Suppressor macrophage (primary cell): ENCODE measurements at places on chromosomes 12 and 14.

DNA sequence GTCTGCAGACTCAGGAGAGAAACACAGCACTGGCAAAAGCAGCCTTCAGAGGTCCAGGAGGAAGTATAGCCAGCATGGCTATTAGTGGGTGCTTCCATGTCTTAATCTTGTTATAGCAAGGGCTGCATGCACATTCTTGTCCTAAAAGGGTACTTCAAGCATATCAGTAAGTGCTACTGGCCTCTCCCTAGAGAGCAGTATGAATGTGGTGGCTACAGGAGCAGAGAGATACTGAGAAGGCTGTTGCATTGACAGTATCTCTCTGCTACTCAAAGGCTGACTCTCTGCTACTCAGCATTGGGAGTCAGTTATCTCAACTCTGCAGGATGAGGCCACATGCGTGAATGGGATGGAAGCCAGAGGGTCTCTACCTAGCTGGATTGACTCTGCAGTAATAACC is 2.0 kb downstream of the GARIN6 start:
- DNase-seq: no peak

DNA sequence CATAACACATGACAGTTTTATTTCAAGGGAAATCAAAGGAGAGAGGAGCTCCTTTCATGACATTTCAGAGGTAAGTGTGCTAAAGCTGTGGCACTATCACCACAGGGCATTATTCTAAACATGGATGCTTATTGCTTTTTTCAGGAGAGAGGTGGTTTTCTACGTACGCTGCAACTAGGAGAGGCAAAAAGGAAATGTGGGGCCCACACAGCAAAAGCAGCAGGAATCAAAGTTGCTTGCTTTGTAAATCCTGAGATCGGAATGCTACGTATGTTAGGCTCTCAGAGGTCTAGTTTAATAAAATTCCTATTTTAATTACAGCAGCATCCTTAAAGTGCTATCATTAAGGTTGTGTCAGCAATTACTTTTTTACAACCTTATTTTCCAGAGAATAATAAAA is 55.0 kb upstream of the GRIP1 start:
- no peak for DNase-seq

GRCh38 chr14:83255727-83256090 is 1722.1 kb upstream of the SEL1L start:
- no peak for DNase-seq

GRCh38 chr12:18955594-18955993 is 173.9 kb upstream of the PLEKHA5 start:
- DNase-seq: no peak

- no peak for DNase-seq
Observed at GRCh38 chr12:64063121-64063520, 159.0 kb downstream of the KICS2 start.

GRCh38 chr12:17982556-17982955 is 107.4 kb downstream of the RERGL start:
- no peak for DNase-seq

DNA sequence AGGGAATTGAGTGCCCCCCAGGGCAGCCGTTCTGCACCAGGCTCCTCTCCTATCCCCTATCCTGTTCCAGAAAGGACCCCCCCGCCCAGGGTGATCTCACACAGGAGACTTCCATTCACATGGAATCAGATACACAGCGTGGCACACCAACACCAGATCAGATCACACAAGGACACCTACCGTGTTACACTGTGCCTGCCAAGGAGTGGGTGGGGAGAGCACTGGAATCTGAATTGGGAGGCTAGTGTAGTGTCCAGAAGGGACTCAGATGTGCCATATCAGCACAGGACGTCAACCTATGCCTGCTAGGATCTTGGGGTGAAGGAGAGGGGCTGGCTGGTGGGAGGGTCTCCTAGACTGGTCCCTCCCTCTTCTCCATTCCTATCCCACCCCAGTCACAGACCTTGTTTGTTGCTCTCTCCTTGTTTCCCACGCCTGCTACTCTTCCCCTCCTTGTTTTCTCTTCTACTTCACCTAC is 2.3 kb downstream of the PTMS start:
- DNase-seq: no peak

GRCh38 chr12:93552427-93552826 is 20.0 kb upstream of the SOCS2 start:
- DNase-seq: no peak

DNA sequence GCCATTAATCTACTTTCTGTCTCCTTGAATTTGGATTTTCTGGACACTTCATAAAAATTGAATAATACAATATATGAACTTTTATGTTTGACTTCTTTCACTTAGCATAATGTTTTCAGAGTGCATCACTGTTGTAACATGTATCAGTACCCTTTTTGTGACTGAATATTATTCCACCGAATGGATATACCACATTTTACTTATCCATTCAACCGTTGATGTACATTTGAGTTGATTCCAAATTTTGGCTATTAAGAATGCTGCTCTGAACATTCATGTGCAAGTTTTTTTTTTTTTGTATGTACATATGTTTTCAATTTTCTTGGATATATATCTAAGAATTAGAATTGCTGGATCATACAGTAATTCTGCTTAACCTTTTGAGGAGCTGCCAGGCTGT is 43.2 kb downstream of the CPSF2 start:
- no peak for DNase-seq

DNA sequence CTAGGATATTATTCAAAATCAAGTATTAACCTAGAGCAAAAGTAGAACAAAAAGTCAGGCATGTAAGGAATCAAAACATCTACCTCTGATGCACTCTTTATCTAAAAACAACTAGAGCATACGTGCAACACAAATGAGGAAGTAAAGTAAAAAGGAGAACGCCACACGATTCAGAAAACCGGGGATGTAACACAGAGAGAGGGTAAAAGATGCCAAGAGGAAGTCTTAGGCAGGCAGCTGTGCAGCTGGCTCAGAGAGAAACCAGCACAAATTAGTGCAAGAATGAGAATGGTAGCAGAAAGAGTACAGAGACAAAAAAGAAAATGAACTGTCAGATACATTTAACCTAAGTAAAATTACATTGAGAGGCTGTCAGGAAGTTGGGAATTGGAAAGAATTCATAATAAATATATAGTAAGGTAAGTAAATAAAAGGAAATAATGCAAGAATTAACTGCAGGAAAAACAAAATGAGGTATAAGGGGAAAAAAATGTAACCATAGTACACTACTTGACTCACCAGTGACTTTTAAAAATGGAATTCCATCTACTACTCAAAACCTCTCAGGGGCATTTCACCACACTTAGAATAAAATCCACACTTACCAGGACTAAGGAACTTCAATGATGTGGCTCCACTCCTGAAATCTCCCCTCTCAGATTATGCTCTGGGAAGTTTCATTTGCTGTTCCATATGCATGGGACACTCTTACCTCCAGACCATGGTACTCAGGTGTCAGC is 17.1 kb downstream of the BCAT1 start:
- peak; percentile 79 for DNase-seq

DNA sequence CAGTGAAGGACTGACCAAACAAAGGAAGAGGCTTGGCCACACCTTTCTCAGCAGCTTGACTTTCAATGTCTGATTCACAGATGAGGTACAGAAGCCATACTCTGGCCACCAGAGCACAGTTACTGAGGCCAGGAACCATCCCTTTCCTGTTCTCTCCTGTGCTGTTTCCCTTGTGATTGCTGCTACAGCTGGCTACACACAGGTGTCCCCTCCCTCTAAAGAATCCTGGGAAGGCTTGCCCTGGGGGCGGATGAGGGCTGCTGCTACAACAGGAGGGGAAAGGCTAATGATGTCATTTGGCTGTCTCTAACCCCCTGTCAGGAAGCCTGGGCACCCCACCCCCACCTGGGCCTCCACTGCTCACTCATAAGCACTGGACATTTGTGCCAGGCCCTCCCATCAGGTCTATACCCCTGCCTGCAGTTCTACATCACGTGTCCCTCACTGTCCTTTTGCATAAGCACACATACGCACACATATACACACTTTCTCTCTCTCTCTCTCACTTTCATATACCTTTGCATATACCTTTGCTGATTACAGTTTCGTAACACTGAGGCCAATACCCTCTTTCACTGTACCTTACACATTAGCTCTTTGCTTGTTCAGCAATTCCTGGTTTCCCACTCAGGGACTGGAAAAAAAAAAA is 41.4 kb downstream of the PRPF40B start:
- no peak for DNase-seq

GRCh38 chr12:132475304-132476037 is 14.5 kb upstream of the FBRSL1 start:
- DNase-seq: no peak

DNA sequence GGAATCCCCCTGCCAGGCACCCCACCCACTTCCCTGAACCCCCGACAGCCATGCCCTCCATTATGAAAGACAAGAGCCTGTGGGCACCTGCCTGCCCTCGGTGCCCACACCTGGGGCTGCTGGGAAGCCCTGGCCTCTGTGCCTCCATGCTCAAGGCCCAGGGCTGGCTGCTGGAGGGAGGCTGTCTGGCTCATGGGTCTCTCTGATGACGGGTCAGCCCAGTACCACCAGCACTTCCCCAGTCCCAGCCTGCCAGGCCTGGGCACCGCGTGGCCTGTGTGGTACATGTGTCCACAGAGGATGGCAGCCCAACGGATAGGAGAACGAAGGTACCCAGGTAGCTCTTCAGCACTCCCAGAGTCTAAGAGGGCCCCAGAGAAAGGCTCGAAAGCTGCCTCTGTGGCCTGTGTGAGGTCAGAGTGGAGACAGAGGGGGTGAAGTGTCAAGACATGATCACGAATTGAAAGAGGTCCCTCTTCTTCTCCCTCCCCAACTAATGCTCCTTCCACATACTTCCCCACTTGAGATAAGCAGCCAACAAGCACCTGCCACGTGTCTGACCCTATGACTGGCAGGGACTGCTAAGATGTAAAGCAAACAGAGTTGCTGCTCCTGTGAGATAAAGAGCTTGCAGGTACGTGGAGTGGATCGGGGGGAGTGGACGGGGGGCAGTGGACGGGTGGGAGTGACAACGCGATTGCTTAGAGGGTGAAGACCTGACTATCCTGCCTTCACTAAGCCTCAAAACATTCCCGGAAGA is 21.2 kb downstream of the FBLN5 start:
- no peak for DNase-seq

DNA sequence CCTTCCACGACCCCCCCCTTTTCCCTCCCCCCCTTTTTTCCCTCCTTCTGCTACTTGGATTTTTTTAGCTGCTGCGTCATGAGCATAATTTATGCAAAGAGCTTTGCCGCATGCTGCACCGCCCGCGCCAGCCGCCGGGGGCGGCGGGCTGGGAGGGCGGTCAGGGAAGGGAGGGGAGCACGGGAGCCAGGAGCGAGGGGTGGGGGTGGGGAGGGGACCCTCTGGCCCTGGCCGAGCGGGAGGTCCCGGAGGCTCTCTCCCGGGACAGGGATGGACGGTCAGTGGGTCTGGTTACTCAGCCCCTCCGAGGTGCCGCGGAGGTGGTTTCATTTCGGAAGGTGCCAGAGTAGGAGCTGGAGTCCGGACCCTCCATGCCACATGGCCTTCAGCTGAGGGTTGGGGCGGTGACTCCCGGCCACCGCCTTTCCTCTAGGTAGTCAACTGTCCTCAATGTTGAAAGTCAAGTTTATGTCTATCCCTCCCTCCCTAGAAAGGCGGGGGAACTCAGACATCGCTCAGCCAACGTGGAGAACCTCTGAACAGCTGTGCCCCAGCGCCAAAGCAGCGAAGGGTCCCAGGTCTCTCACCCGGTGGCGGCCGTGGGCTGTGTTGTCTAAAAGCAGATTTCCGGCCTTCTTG is at the start of gene POU6F1:
Gene POU6F1 (minus strand): TSS at position 95 of the 639 bp plus-strand sequence. CDS start 11,226 bp downstream, outside the sequence.
- DNase-seq: peak; percentile 88

DNA sequence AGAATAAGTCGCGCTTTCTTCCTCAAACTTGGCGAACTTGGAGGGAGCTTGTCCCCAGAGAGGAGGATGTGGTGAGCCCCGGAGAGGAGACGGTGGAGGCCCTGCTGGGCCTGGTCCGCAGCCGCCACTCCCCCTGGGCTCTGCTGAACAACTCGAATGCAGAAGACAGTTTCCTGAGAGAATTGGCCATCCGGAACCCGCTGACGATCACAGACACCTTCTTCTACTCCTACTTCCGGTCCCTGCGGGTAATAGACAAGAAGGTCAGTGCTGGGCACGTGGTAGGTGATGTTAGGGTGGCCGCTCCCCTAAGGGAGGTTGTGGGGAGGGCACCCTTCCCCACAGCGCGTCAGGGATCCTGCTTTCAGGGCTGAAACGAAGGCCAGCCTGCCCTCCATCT is 1.6 kb downstream of the LRRC43 start:
- peak; percentile 53 for DNase-seq

GRCh38 chr12:38163442-38163801 is 153.2 kb upstream of the ALG10B start:
- DNase-seq: no peak

DNA sequence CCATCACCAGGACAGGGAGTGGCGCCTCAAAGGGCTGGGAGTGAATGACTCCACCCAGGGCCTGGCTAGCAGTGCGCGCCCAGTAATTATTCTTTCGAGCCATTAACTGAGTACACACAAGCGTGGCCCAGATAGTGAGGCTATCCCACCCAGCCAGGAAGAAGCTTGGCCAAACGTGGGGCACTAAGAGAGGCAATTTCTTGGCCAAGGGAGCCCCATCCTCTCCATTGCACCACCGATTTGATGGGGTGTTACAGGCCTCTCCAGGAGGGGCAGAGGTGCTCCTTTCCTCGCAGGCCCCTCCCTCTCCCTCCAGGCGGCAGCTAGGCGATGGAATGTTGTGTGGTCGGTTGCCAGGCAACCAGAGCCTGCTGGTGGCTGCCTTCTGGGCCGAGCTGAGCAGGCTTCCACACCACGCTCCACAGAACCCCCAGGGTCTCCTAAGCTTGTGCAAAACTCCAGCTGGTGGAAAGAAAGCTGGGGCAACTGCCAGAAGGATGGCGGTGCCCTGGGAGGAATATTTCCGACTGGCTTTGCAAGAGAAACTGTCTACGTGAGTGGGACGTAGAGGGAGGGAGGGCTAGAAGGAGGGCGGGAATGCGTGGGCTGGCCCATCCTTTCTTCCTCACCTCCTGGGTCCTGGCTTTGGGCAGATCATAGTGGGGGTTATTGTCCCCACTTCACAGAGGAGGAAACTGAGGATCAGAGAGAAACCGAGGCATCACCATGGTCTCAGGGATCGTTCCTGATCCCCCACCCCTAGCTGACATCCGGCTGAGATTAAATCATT is at the start of gene CFAP73:
Gene CFAP73 (plus strand): TSS at position 364 of the 790 bp plus-strand sequence. CDS start 134 bp downstream, at position 498.
- peak; percentile 54 for DNase-seq

GRCh38 chr14:39704594-39704993 is 272.4 kb upstream of the FBXO33 start:
- no peak for DNase-seq

DNA sequence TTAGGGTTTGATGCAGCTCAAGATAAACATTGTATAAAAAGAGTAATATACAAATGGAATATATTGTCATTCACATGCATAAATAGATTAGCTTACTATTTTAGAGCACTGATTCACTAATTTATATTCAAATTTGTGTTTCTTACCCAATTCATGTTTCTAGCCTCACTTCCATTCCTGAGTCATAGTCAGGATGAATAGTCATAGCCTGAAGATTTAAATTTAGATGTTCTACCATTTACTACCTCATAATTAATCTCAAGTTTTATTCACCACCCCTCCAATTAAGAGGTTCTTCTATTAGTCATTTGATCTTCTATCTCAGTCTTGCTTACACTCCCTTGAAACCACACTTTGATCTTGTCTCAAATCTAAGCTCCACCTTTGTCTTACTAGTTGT is 38.7 kb downstream of the ANO4 start:
- DNase-seq: no peak

- DNase-seq: no peak
Observed at GRCh38 chr12:115758183-115758582, 519.3 kb downstream of the MED13L start.
